ENCODE measurements at places on chromosomes 4 and X.

DNA sequence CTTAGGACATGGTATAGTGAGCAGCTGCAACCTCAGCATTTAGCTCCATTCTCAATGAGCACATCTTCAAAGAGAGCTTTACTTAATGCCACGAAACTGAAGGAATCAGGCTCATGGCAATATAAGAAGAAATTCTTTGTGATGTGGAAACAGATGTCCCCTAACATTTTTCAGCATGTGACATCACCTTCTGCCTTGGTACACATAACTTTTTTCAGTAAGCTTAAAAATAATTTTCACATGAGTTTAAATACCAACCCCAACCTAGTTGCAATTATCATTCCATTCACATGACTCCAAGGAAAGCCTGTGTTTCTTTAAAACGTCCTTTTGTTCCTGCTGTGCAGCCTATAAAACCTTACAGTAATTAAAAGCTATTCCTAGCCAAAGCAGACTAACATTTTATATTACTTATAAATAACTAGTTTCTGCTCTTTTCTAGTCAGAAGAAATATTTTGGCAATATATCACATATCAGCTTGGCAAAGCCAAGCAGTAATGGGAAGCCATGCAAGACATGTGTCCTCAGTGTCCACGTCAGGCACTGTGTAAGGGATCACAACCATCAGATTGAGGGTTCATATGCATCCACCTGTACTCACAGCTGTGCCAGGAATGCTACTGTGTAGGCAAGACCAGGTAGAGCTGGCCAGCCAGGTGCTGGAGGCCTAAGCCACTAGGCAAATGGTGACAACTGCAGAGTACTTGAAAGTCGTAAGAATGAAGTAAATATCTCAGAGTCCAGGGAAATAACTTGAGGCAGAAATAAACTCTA is 466.6 kb downstream of the INPP4B start:
- peak; percentile 38 for DNase-seq

GRCh38 chr4:89860971-89861370 is 24.0 kb upstream of the SNCA start:
- no peak for DNase-seq

- DNase-seq = peak; percentile 38
Measured at GRCh38 chr4:128107766-128108165, 46.7 kb downstream of the LARP1B start.

DNA sequence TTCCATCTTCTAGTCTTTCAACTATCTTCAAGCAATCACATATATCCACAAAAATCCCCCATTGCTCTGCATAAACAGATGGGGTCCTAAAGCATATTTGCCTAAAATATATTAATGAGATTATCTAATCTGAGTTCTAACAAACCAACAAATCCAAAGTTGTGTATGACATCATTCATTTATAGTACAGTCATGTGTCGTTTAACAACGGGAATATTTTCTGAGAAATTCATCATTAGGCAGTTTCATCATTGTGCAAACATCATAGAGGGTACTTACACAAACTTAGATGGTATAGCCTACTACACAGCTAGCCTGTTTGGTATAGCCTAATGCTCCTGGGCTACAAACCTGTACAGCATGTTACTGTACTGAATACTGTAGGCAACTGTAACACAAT is 38.0 kb upstream of the SRD5A3 start:
- no peak for DNase-seq

DNA sequence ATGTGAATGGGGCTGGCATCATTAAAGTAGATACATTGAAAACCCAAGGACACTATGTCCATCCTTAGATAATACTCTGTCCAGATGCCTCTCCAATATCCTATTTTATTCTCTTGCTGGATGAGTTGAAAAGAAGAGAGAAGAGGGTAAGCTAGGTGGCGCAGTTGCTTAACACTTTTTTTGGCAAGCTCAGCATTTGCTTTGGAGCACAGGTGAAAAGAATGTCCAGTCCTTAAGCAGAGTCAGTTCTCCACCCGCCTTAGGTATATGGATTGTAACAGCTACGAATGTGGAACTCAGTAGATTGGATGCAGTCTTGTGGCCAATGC is 208.4 kb downstream of the NWD2 start:
- peak; percentile 47 for DNase-seq

DNA sequence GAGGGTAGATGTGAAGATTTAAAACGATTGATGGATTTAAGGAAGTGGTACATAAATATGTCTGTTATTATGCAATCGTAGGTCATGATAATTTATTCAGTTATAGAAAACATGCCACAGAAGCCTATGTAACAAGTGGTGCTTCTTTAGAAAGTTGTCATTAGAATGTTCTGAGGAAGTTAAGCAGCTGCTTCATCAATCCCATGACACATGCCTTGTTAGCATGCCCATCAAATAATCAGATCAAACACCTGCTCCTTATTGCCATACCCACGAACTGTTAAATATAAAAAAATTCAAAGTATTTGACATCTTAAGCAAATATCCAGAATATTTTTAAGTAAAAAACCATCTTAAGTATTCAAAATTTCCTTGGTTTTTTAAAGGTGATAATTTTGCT is 76.4 kb upstream of the MYOZ2 start:
- no peak for DNase-seq

DNA sequence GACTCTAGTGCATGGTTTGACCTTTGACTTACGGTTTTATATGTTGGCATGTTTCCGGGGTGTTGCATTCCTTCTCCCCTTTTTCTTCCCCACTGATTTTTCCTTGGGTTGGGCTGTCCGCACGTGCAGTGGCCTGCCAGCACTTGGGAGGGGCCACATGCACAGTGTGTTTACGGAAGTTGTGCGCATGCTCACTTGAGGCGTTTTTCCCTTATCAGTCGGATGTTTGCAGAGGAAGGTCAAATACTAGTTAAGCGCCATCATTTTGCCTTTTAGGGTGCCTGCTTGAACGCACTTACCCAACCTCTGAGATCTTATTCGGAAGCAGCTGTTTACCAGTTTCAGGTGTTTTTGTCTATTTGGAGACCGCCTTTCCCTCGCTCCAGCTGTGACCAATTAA is 653.9 kb upstream of the AADAT start:
- no peak for DNase-seq

DNA sequence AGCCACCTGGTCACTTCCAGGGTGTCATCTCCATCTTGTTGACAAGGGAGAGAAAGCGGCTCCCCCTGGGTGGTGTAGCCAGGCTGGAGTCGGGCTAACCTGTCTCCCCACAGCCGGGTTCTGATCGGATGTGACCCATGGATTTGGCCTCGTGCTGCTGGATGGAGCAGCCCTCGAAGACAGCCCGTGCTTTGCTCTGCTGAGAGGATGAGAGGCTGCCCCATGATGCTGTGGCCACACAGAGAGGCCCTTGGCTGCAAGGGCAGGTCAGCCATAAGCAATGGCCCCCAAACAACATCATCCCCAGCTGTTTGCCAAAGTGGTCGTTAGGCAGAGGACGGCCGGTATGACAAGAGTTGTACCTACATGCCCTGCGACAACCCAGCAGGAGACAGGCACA is 106.6 kb downstream of the HMX1 start:
- no peak for DNase-seq

DNA sequence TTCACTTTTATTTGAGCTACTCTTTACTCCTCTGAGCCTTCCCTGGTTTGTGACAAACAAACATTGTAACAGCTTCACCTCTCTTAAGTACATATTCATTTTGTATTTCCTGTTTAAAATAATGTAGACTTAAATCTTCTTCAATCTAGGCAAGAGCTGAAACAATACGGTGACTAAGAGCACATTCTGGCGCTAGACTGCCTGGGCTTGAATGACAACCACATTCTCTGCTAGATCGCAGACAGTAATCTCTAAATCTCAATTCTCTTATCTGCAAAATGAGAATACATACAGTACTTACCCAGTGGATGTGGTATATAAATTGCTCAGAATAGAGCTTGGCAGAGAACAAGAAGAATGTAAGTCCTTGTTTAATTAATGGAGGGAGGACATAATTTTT is 144.8 kb downstream of the ARAP2 start:
- no peak for DNase-seq

- DNase-seq = no peak
Measured at GRCh38 chrX:152902502-152902820, 4.6 kb downstream of the ZNF185 start.

GRCh38 chr4:81030981-81031791 is 678 bp downstream of the BMP3 start:
- no peak for DNase-seq
